IMR-90 (cell line): ENCODE measurements at places on chromosomes 6 and 20. TPM values are rescaled to one million over a fixed set of nuclear protein-coding genes. Genes with fewer than 3 reads are reported as not detected.

GRCh38 chr20:34604980-34605788 is 46.7 kb downstream of the MAP1LC3A start:
- no peak overlapping the region for H3K27ac ChIP-seq
- H3K27me3 ChIP-seq = no peaks in the 10 kb centered on the region
- no peaks in the 10 kb centered on the region for H3K36me3 ChIP-seq
- no peak overlapping the region for H3K4me3 ChIP-seq
- DNase-seq = peak; percentile 83

GRCh38 chr6:79030511-79030910 is 47.5 kb downstream of the PHIP start:
- peaks cover 4% of the 10 kb centered on the region for H3K4me1 ChIP-seq
- peak; percentile 9 for DNase-seq
- H3K27me3 ChIP-seq = no peaks in the 10 kb centered on the region
- no peak overlapping the region for H3K4me3 ChIP-seq
- peaks cover 6% of the 10 kb centered on the region for H3K36me3 ChIP-seq
- H3K27ac ChIP-seq = no peak overlapping the region

- H3K27ac ChIP-seq = no peak overlapping the region
- no peak overlapping the region for H3K4me3 ChIP-seq
- H3K27me3 ChIP-seq = no peaks in the 10 kb centered on the region
- H3K4me1 ChIP-seq = no peaks in the 10 kb centered on the region
- peaks cover 27% of the 10 kb centered on the region for H3K36me3 ChIP-seq
Measured at GRCh38 chr20:39010496-39010895, 48.4 kb downstream of the DHX35 start.

DNA sequence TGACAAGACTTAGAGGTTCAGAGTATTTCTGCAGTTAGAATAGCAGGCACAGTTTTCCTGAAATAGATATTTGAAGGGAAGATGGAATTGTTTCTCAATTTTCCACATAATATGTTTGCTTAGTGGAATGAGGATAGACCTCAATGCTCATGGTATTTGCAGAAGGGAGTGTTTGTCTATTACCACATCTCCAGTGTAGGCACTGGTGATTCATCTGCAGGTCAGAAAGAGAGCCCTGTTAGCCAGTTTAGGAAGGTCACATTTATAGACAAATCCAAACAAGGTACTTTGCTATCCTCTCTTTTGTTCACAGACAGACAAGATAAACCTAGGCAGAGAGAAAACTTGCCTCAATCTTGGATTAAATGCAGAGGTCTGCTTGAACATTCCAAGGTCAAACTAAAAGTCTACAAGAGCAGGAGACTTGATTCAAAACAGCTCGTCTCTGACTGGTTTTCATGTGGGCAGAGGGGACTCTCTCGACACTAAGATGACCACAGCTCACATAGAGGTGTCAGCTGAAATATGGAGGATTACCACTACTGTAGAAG is 22.8 kb downstream of the ISM1 start:
- no peak for DNase-seq
- H3K4me1 ChIP-seq = no peaks in the 10 kb centered on the region
- no peaks in the 10 kb centered on the region for H3K36me3 ChIP-seq
- H3K4me3 ChIP-seq = no peak overlapping the region

DNA sequence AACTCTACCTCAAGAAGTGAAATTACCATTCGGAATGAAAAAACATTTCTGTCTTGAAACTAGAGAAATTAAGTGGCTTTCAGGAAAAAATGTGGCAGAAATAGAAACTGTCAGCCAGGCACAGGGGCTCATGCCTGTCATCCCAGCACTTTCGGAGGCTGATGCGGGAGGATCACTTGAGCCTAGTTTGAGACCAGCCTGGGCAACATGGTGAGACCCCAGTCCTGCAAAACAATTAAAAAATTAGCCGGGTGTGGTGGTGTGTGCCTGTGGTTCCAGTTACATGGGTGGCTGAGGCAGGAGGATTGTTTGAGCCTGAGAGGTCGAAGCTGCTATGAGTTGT is 7.1 kb upstream of the TMEM181 start:
- no peaks in the 10 kb centered on the region for H3K36me3 ChIP-seq
- H3K4me1 ChIP-seq = no peaks in the 10 kb centered on the region; the same call in 1 of the 2 replicates
- no peaks in the 10 kb centered on the region for H3K27me3 ChIP-seq
- no peak overlapping the region for H3K4me3 ChIP-seq
- H3K27ac ChIP-seq = no peak overlapping the region

The FAM83D gene
- total RNA-seq = 20.4 and 23.1 TPM in 2 replicates

The PREX1 gene
- total RNA-seq = 0.56 and 0.72 TPM in 2 replicates

DNA sequence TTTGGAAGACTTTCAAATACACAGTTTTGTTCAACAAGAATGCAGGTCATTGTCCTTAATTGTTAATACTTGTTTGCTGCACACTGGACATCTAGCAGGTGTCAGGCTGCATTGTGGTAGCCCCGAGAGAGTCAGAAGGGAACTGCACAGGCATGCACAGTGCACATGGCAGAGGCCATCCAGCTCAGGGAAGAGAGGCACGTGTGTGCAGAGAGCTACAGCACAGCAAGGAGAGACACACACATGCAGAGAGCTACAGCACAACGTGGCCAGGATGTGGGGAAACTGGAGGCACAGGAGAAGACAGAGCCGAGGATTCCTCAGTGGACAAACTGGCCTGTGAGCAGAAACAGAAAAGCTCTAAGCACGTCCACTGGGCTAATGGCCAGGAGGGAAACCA is 272.0 kb downstream of the SMOC2 start:
- no peak overlapping the region for H3K27ac ChIP-seq
- H3K36me3 ChIP-seq = no peaks in the 10 kb centered on the region
- H3K4me3 ChIP-seq = no peak overlapping the region
- H3K27me3 ChIP-seq = no peaks in the 10 kb centered on the region

GRCh38 chr20:62906647-62907375 is 19.5 kb downstream of the DIDO1 start:
- no peak overlapping the region for H3K4me3 ChIP-seq
- H3K27ac ChIP-seq = no peak overlapping the region
- H3K4me1 ChIP-seq = peaks cover 21% of the 10 kb centered on the region
- no peaks in the 10 kb centered on the region for H3K27me3 ChIP-seq
- no peak for DNase-seq

- H3K27ac ChIP-seq = no peak overlapping the region
- peaks cover 13% of the 10 kb centered on the region for H3K36me3 ChIP-seq
- no peaks in the 10 kb centered on the region for H3K4me1 ChIP-seq
- no peak for DNase-seq
Measured at GRCh38 chr20:57660922-57661745, 40.9 kb upstream of the ZBP1 start.

The TMEM170B gene
- total RNA-seq = 0.18 and 0.28 TPM in 2 replicates

The PRPH2 gene
- 0.83 and 1.1 TPM in 2 replicates for total RNA-seq

The OR2H2 gene
- total RNA-seq = not detected in 2 replicates

DNA sequence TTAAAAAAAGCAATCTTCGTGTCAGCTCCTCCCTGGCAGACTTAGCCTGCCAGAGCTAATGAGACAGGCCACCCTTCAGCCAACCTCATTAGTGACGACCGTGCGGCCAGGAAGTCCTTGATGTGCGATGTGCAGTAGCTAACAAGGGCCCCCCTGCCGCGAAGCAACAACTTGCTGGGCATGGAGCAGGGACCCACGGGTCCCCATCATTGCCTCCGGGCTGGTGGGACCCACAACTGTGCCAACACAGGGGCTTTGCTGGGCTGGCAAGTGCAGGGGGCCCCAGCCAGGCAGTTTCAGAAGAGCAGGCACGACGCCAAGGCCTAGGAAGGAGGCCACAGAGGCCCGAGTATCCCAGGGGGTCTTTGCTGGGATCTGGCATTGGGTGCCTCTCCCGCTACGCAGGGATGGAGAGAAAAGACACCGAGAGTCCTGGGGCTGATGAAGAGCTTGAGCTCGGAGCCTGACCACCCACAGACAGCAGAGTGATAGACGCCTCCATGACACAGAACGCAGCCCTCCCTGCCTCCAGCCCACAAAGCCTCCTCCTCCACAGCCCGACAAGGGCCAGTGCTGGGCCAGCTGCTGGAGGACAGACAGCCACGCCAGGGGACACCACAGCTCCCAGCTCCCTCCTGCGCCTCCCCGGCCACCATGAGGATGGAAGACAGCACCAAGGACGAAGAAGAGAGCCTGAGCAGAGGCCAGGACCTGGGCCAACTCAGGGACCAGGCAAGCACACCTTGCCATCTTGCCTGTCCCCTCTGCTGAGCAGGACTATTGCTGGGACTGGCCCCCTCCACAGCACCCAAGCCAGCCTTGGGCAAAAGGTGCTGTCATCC is 96.6 kb downstream of the YTHDF1 start:
- H3K4me1 ChIP-seq = no peaks in the 10 kb centered on the region
- no peak for DNase-seq
- H3K4me3 ChIP-seq = no peak overlapping the region
- no peaks in the 10 kb centered on the region for H3K36me3 ChIP-seq

- H3K27me3 ChIP-seq = no peaks in the 10 kb centered on the region; the same call in 1 of the 2 replicates
- peak; percentile 69 for DNase-seq
- H3K4me3 ChIP-seq = no peak overlapping the region
Measured at GRCh38 chr20:49729780-49730179, 16.1 kb upstream of the B4GALT5 start.

- no peak overlapping the region for H3K27ac ChIP-seq
- peak; percentile 22 for DNase-seq
- no peaks in the 10 kb centered on the region for H3K36me3 ChIP-seq
- H3K4me1 ChIP-seq = no peaks in the 10 kb centered on the region
- peaks cover 3% of the 10 kb centered on the region; the same call in 1 of the 2 replicates for H3K27me3 ChIP-seq
Measured at GRCh38 chr6:38775870-38776269, 60.8 kb downstream of the DNAH8 start.
